ENCODE measurements at places on chromosomes 3 and 15.
A peak's percentile ranks its signal among the peaks of the same experiment; 100 is the strongest.

GRCh38 chr3:13045904-13046568 lies 27.2 kb downstream of the IQSEC1 start:
- DNase-seq = no peak

DNA sequence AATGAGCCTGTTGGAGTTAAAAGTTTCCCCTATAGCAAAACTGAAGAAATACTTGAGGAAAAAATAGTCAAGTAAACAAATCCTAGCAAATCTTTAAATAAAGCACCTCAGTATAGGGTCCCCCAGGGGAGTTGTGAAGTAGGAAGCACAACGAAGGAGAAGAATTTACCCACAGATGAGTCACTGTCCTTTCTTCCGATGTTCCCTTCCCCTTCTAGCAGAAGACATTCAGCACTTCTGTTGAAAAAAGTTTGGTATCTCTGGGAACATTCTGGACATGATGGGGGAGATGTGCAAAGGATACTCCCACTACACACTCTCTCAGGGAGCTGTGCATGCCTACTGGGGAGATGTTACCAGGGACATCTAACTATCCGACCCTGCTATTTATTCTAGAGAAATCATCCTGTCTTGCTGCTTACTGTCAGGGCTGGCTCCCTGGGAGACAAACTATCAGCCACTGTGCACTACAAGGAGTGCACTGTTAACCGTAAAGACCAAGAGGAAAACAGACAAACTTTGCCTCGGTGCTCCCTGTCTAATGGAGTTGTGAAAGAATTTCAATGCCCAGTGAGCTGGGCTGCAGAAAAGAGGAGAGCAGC lies 93.8 kb downstream of the RFTN1 start:
- DNase-seq = no peak

DNA sequence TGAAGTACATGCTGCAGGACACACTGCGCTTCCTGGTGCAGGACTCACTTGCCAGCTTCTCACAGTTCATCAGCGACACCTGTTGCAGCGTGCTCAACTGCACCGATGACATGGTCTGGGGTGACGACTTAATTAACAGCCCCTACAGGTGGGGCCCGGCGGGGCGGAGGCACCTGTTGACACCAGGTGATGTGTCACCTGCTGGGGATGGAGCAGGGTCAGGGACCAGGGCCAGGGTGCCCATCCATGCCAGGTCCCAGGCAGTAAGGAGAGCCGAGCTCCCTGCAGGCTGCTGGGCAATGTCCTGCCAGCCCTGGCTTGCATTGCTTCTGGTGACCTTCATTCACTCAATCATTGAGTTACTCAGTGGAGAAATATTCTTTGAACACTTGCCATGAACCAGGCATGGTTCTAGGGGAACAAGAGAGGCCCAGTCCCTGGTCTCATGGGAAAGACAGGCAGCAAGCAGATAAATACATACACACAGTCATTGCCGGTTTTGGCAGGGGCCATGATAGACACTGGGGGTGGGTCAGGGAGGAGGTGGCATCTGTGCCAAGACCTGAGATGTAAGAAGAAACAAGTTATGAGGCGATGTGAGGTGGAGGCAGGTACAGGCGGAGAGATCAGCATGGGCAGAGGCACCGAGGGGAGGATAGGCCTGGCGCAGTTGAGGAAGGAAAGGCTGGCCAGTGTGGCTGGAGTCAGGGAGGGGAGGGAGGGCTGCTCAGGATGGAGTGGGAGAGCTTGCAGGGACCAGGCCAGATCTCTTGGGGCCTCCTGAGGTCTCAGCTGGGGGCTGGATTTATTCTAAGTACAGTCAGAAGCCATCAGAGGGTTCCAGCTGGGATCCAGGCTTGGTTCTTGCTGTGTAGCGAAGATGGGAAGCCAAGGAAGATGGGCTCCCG lies 30.8 kb downstream of the DNAH1 start:
- DNase-seq = no peak

GRCh38 chr3:3191675-3192285 lies 12.3 kb upstream of the CRBN start:
- DNase-seq = no peak

DNA sequence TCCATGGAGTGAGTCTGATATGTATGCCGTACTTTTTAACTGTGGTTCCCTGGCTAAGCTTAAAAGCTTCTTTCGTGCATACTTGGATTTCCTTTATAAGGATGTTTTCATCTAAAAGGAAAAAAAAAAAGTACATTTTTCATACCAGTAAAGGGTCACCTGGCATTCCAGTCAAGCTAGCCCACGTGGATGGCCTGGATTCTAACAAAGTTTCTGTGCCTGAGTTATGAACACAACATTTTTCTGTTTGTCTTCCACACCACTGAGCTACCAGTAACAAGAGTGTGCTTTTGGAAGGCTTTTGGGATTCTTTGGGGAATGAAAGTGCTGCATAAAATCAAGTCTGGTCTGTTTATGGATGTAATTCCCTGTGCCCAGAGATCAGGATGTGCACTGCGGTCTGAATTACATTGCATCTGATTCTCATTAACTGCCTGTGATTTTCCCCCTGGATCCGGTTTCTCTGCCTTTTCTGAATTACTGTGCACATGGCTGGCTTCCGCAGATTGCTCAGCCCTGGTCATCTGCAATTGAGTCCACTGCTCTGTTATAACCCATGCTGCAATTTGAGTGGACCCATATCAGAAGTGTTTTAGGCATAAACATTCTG lies 38.2 kb upstream of the MAGI1 start:
- DNase-seq = no peak

DNA sequence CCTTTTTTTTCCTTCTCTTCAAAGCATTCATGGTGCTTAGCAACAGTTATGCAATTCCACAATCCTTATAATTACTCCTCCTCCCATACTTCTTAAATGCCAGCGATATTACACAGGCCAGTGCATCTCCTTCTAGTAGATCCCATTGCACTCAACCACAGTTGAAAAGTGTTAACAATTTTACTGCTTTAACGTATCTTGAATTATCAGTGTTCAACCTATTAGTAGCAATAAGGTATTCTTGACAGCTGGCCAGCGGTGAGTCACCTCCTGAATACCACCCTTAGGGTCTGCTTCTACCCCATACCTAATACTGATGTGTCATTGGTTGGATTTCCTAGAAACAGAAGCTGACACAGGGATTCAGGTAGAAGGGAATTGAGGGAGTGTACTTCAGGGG lies 24.0 kb upstream of the TEX9 start:
- no peak for DNase-seq

GRCh38 chr3:50453907-50454306 lies 49.5 kb downstream of the CACNA2D2 start:
- no peak for DNase-seq

DNA sequence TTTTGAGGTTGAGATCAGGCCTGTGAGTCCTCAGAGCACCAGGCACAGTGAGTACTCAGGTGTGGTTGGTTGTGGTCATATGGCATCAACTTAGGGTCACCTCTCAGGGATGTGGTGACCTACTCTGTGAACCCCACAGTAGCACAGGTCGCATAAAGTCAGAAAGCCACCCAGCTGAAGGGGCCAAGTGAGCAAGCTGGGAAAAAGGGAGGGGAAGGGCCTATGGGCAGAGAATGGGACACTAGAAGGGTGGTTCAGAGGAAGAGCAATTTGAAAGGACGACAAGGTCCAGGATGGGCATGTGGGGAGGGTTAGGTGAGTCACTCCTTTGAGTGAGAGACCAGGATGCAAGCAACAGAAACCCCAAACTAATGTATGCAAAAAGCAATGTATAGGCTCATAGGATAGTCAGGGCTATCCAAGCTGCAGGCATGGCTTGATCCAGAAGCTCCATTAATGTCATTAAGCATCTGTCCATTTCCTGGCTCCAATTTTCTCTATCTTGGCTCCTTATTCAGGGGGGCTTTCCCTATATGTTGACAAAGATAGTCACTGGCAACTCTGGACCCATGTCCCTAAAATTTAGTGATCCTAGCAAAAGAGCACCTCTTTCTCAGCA lies 33.5 kb downstream of the HMCES start:
- no peak for DNase-seq

DNA sequence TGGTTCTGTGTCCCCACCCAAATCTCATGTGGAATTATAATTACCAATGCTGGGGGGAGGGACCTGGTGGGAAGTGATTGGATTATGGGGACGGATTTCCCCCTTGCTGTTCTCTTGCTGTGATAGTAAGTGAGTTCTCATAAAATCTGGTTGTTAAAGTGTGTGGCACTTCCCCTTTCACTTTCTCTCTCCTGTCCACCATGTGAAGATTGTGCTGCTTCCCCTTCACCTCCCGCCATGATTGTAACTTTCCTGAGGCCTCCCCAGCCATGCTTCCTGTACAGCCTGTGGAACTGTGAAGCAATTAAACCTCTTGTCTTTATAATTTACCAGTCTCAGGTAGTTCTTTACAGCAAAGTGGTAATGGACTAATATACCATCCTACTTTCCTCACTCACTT lies 289.6 kb downstream of the EFHB start:
- peak; percentile 22 for DNase-seq

DNA sequence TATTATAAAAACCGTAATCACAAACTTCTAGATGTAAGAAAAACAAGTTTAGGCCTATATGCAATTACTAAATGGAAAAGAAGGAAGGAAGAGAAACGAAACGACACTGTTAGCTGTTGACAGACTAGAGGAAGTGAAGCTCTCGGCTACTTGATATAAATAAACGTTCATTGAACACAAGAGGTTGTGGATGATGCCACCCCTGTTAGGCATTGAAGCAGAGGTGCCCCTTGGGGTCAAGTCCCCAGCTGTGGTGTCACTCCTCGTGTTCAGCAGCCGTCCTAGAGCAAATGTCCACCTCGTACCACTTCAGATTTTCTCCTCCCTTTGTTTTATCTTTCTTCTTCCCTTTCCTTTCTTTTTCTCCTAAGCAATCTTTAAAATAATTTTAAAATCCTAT lies 146.5 kb upstream of the UBE2E1 start:
- DNase-seq = no peak

GRCh38 chr15:69072906-69073305 lies 58.4 kb downstream of the NOX5 start:
- DNase-seq = no peak

- DNase-seq = no peak
These were observed 810 bp upstream of the THRB start for GRCh38 chr3:24495326-24495994.

DNA sequence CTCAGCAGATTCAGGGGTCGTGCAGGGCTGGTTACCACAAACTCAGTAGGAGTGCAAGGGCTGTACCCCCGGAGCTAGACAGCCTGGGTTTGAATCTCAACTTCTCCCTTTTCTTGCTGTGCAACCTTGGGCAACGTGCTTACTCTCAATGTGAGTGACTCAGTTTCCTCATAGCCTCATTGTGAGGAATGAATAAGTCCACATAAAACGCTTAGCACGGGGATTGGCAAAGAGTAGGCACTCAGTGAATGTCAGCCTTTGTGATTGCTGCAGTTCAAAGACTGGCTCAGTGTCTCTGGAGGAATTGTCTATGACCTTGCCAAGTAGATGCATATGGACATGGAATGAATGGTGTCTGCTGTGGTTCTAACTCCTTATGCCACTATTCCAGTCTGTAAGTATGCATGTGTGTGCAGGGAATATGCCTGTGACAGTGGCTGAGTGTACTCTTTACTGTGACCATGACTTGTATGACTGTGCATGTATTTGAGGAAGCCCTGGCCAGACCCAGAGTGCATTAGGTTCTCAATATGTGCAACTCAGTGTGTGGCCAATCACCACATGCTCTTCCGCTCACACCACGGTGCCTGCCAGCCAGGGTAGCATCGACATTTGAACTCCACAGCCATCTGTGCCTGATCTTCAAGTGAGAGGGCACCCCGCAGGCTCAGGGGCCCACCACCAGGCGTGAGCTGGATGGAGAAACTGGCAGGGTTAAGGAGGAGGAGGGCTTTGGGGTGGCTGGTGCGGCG lies 900 bp upstream of the HYAL3 start:
- no peak for DNase-seq

GRCh38 chr3:59746585-59746984 lies 696.8 kb upstream of the CFAP20DC start:
- DNase-seq = no peak

DNA sequence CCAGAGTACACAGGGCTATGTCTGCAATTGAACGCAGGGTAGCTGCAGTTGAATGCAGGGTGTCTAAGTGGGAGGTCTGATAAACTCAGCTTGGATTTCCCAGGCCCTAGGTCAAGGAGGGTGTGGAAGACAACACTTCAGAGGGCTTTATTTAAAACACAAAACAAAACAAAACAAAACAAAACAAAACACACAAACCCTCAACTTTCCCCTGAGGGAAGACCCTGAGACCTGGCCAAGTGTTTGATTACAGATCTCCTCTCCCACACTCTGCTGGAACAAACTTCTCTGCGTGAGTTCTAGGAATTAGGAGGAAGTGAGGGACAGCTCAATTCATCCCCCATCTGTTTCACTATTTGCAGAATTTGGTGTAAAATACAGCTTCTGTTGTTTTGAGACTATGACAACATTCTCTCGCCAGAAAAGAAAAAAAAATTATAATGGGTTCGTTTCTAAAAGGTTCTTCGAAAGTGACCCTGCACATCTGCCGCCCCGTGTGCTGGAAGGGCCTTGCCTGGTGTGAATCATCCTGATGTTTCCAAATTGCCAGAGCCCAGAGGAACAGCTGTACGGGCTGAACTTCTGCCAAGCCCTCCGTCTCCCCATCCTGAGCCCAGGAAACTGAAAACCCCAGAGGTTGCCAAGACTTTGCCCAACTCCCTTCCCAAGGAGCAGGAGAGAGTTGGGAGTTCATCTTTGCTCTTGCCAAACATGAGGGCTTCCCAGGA lies 73.3 kb upstream of the RAD18 start:
- DNase-seq = no peak

- DNase-seq = no peak
These were observed 88.2 kb upstream of the RNF7 start for GRCh38 chr3:141649871-141650270.

GRCh38 chr3:122024800-122025199 lies 2.8 kb upstream of the ILDR1 start:
- no peak for DNase-seq

DNA sequence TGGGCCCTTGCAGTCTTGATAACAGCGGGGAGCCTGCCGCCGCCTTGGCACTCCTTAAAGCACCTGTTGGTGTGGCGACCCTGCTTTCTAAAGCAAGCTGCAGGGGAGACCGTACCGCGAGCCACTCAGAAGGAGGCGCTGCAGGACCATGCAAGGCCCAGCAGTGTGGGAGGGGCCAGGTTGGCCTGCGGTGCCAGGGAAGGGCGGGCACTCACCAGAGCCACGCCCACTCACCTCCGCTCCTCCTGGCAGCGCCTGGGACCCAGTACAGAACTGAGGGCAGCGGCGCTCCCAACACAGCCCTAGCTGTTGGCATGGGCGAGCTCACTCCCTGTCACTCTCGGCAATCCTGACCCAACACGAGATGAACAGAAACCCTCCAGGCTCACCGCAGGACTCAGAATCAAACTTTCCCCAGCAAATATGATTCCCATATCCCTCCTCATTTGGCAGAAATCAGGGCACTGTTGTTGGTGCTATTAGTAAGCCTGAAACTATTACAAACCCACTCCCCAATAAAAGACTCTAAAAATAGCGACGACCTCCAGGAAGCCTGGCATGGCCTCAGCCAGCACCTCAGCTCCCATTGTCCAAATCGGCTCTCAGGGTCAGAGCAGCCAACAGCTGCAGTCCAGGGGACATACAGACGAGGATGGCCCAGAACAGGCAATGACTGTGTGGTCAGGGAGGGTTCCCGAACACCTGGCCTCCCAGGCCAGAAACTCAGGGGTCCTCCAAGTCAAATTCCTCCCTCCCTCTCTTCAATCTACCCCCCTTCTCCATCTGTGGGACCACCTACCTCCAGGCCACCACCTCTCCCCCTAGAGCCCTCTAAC lies 77.2 kb downstream of the TBC1D2B start:
- peak; percentile 62 for DNase-seq

GRCh38 chr15:73899197-73900094 lies 26.1 kb downstream of the TBC1D21 start:
- no peak for DNase-seq

- no peak for DNase-seq
These were observed 79.8 kb downstream of the LIPC start for GRCh38 chr15:58511599-58511987.

All from T-helper 2 cell (primary cell).